Activated T-cell treated with anti-CD3 and anti-CD28 coated beads for 24 hours (primary cell): ENCODE measurements at places on chromosomes 7 and 10.
A peak's percentile ranks its signal among the peaks of the same experiment; 100 is the strongest.

- DNase-seq, result peak; percentile 56
Measured at GRCh38 chr7:786472-787255, 45.6 kb upstream of the SUN1 start.

DNA sequence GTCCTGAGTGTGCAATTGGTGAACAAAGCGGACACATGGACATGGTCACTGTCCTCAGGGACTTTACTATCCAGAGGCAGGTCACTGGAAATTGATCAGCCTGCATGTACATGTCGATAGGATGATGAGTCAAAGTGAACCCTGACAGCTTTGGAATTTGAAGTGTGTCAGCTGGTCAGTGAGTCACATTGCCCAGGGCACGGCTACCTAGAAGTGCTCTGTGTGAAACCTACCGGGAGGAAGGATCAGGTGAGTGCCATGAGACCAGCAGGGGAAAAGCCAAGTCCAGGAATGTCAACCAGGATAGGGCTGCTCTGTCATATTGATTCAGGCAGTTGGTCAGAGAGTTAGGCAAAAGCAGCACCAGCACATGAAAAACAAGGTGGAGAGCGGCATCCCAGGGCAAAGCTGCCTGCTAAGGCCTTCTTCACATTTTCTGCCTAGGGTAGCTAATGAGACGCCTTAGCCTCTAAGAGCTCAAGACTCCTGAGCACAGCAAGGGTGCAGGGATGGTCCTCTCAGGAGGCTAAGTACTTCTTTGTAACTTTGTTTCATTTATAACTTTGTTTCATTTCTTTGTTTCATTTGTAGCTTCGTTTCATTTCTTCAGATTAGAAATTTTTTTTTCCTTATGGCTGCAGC is 19.4 kb upstream of the PDCD4 start:
- no peak for DNase-seq

- DNase-seq, result no peak
Measured at GRCh38 chr10:44209811-44210210, 175.1 kb downstream of the CXCL12 start.

DNA sequence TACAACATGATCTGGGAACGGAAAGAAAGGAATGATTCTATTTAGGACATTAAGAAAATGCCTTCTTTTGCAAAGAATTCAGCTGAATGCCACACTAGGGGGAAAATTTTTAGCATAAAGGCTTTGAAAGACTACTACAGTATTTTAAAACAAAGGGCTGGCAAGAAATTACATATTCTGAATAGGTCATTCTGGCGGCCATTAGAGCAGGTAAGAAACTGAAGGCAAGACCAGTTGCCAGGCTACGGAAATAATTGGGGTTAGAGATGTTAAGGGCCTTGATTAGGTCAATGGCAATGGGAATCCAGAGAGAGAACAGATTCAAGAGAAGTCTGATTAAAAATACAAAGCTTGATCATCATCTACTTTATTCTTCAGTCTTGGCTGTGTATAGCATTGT is 3.8 kb upstream of the HECTD2 start:
- DNase-seq, result no peak

DNA sequence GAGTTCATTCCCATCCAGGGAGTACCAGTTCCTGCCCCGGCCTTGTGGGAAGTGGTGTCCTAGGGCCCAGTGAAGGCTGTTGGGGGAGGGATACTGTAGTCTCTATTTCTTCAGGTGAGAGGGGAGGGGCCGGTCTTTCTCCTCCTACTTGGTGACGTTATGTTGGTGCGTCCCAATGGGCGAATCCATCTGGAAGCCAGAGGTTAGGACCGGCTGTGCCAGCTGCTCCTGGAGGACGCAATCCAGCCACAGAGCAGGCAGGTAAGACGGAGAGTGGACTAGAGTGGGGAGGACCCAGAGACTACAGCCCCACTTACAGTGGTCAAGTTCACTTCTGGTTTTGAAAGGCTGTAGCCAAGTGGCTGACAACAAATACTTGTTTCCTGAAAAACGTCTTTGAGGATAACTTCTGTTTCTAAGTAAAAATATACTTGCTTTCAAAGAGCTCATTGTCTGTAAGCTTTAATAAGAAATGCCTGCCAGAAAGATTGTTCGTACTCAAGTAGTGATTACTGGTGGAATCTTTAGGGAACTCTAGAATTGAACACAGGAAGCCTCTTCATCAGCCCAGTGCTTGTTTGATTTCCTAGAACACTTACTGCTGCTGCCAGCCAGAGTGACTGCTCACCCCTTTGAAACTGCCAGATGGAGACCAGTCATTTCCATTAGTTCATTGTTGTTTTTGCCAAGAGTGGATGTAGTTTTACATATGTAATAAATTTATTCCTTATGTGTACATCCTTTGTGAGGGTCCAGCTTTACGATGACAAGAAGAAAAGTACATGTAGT is 25.4 kb downstream of the RBM33 start:
- no peak for DNase-seq

- DNase-seq, result no peak
Measured at GRCh38 chr10:75063461-75064230, 47.8 kb upstream of the SAMD8 start.

GRCh38 chr10:88092265-88092664 is 228.8 kb downstream of the PTEN start:
- no peak for DNase-seq

GRCh38 chr7:143385891-143386781 is 5.0 kb downstream of the ZYX start:
- no peak for DNase-seq

- no peak for DNase-seq
Measured at GRCh38 chr10:119801998-119802538, 70.6 kb downstream of the MCMBP start.

- no peak for DNase-seq
Measured at GRCh38 chr10:116364868-116365267, 40.6 kb downstream of the CCDC172 start.

GRCh38 chr7:46572691-46573090 is 651.6 kb upstream of the IGFBP3 start:
- DNase-seq, result no peak

- DNase-seq, result no peak
Measured at GRCh38 chr7:45400680-45401079, 173.5 kb upstream of the ADCY1 start.
